ENCODE measurements at places on chromosomes 6 and 20. TPM values are rescaled to one million over a fixed set of nuclear protein-coding genes. Genes with fewer than 3 reads are reported as not detected.

The SLPI gene
- total RNA-seq = 9.5 TPM

The SRSF12 gene
- total RNA-seq = 1.0 TPM

The OOEP gene
- total RNA-seq = not detected

The BCAS1 gene
- total RNA-seq = 1.1 TPM

The TNNC2 gene
- not detected for total RNA-seq

The CST7 gene
- total RNA-seq = not detected

The TGM2 gene
- total RNA-seq = 467 TPM

The DACT2 gene
- 0.65 TPM for total RNA-seq

The SLC22A23 gene
- 11.2 TPM for total RNA-seq

The MYLK4 gene
- 0.13 TPM for total RNA-seq

The CRISP3 gene
- not detected for total RNA-seq

The DCDC2 gene
- total RNA-seq = 3.7 TPM

The SYNDIG1 gene
- total RNA-seq = 2.7 TPM

The KIFC1 gene
- 44.5 TPM for total RNA-seq

The GPSM3 gene
- total RNA-seq = 0.38 TPM

The NKAIN2 gene
- not detected for total RNA-seq

The FOXF2 gene
- total RNA-seq = 28.8 TPM

The FKBP1C gene
- total RNA-seq = 2.0 TPM
